Stimulated activated CD4-positive, alpha-beta T cell treated with anti-CD3 and anti-CD28 coated beads, Interleukin-15, amount 100 ng/mL, for 1 hour (primary cell): ENCODE measurements at places on chromosomes 2 and 18.

GRCh38 chr2:230714136-230714480, 1.5 kb downstream of the CAB39 start:
- DNase-seq, result no peak

- no peak for DNase-seq
Measured at GRCh38 chr2:68653538-68653982, 10.2 kb downstream of the PROKR1 start.

DNA sequence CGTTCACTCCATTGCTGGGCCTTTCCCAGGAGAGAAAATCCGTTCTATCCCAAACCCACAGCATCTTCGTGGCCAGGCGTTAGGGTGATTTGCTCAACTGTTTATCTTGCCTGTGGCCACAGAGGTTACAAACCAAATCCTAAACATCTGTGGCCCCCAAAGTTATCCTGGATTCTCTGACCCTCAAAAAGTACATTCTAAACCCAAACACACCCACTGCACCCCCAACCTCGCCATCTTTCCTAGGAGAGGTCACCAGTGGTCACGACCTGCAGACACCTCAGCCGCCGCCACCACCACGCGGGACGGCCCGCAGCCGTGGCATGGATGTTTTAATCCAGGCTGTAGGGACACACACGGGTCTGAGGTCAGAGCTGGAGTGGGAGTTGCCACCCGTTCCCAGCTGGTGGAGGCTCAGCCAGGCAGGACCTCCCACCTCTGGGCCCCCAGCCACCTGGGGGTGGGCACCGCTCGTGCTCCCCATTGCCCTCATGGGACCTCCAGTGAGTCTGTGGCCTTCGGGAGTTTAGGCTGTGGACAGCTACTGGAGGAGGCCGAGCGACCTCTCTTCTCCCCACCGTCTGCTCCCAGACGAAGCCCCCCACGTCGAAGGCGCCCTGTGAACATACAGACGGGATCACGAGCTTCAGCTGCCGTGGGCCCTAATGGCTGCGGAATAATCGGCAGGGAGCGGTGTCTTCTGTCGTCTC, 72.0 kb downstream of the KCNG2 start:
- DNase-seq, result no peak

DNA sequence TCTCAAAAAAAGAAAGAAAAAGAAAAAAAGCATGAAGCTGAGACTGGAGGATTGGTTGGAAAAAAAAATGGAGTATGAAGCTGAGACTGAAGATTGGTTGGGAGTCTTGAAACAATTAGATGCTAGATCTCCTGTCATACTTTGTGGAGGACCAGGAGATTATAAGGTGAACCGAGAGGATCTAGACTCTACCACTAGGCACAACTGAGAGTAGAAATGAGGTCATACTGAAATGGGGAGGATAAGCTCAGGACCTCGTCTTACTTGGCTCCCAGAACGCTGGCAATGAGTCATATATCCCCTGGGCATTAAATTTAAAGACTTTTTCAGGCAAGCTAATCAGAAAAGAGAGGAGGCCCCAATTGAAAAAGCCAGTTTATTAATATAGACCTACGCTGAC, 3.3 kb upstream of the ORC2 start:
- no peak for DNase-seq

DNA sequence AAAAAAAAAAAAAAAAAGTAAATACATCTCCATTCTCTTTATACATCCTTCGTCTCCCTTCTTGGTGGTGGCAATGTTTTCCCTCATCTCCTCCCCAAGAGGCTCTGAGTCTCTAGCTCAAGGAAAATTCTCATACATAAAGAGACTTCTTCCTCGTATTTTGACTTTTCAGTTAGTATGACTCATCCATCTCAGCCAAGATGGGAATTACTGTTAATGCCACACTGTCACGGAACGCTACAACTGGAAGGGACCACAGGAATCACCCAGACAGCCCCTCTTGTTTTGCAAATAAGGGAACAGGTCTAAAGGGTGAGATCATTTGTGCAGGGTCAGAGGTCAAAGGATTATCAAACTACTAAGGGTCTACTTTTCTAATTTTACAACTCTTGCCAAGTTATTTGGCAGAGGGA, 19.5 kb downstream of the NFE2L2 start:
- DNase-seq, result no peak

DNA sequence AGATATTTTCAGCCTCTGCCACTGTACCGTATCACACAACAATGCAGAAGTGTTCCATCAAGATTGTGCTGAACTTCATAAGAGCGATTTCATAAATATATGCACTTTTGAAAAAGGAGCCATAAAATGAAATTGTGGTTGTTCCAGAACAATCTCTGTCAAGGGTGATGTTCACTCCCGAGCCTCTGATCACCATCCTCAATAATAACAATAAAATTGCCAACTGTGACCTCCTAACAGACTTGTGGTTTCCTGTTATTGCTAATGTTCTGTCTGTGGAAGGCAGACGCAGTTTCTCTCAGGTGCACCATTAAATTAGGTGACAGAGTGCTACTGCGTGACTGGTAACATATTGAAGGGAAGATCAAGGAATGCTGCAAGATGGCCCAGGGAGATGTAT, 383.7 kb downstream of the SOCS6 start:
- DNase-seq, result no peak

GRCh38 chr2:231222318-231223000, 24.0 kb downstream of the ARMC9 start:
- no peak for DNase-seq

- no peak for DNase-seq
Measured at GRCh38 chr2:68088940-68089339, 26.1 kb upstream of the C1D start.

DNA sequence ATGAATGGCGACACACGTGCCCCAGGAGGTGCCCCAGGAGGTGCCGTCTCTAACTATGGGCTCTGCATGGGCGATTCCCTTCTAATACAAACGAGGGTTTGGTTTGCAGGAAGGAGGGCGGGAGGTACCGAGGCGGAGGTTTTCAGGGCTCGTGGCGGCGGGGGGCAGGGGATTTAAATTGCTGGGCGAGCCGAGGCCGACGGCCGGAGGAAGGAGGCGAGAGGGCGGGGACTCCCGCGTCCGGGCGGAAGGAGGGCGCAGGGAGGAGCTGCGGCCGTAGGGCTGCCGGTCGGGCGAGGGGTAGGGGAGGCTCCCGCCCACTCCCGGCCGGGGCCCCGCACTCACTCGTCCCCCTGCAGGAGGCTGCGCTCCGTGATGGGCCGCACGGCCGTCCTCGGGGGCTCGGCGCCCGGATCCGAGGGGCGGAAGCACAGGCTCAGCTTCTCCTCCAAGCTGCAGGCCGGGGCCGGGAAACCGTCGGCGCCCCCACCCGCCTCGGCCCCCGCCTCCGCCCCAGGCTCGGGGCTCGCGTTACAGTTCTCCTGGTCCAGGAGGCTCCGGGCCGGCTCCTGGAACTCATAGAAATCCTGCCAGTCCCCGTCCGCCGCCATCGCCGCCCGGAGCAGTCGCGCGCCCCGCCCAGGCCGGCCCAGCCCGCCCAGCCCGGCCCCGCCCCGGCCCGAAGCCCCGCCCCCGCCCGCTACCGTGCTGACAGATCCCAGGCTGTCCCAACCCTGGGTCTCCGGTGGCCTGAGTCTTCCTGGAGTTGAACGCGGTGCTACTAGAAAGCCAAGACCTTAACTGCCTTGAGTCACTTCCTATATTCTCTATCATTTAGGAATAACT, at the start of gene FEZ2:
Gene FEZ2, minus strand, starts transcription at position 637 of the 846 bp plus-strand sequence. Its CDS starts 26 bp downstream, at position 611.
- DNase-seq, result peak; percentile 17

DNA sequence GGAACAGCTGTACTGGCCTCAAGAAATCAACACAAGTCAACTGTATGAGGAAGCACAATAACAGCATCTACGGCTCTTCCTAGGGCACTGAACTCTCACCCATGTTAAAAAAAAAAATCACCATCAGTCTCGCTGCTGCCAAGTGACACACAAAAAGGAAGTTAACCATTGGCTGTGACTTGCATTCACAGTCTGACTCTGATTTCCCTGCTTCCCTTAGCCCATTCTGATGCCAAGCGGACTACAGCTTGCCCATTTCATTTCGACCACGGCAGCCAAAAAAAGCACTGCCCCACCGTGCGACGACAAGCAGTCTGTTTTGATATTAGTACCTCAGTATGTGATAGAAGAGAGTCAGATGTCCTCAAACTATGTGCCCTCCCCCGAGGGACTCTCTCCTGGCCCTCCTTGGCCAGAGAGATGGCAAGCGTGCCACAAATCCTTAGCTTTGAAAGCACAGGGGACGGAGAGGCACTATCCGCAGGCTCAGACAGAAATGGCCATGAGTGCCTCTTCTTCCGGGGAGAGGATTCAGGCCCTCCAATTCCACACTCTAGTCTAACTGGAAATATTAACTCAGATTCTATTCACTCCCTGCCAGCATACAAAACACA, 250.0 kb downstream of the TCF4 start:
- no peak for DNase-seq

- no peak for DNase-seq
Measured at GRCh38 chr2:3789256-3789655, 85.9 kb downstream of the DCDC2C start.

DNA sequence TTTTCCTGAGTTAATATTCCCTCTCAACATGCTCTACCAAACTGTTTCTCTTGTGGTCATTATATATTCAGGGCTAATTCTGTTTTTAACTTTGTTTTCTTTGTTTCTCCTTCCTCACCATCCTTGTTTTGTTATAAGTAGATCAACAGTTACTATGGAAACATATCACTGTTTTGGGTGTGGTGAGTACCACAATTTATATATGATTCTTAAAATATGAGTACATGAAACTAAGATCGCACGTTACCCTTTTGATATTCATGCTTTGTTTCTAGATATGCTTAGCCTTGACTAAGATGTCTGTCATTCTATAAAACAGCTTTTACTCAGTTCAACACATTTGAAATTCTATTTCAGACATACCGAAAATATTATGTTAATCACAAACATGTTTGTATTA, 232.3 kb upstream of the ITGA4 start:
- no peak for DNase-seq

GRCh38 chr18:79019881-79020280, 40.3 kb downstream of the SALL3 start:
- no peak for DNase-seq

- no peak for DNase-seq
Measured at GRCh38 chr18:79657342-79657996, 22.1 kb upstream of the CTDP1 start.

DNA sequence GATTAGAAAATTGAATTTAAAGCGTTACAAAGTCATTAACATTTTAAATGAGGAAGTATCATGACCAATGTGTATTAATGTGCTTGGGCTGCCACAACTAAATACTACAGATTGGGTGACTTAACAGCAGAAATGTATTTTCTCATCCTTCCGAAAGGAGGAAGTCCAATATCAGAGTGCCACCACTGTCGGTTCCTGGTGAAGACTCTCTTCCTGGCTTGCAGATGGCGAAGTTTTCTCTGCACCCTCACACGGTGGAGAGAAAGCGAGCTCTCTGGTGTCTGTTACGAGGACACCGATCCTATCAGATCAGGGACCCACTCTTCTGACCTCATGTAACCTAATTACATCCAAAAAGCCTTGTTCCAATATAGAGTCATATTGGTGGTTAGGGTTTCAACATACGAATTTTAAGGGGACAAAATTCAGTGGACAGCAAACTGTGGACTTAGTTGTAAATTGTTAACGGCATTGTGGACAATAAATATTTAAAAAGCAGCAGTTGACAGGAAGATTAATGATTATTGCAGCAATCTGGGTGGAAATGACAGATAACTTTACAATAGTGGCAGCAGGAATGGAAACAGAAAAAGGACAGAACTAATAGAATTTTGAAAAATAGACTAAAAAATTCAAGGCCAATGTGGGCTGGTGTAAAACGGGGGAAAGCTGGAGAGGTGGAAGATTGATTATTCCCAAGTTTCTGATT, 35.1 kb upstream of the CYRIA start:
- no peak for DNase-seq

GRCh38 chr2:240401308-240401707, 34.2 kb upstream of the GPC1 start:
- DNase-seq, result no peak

GRCh38 chr18:62617793-62618591, 95.2 kb downstream of the ZCCHC2 start:
- no peak for DNase-seq

DNA sequence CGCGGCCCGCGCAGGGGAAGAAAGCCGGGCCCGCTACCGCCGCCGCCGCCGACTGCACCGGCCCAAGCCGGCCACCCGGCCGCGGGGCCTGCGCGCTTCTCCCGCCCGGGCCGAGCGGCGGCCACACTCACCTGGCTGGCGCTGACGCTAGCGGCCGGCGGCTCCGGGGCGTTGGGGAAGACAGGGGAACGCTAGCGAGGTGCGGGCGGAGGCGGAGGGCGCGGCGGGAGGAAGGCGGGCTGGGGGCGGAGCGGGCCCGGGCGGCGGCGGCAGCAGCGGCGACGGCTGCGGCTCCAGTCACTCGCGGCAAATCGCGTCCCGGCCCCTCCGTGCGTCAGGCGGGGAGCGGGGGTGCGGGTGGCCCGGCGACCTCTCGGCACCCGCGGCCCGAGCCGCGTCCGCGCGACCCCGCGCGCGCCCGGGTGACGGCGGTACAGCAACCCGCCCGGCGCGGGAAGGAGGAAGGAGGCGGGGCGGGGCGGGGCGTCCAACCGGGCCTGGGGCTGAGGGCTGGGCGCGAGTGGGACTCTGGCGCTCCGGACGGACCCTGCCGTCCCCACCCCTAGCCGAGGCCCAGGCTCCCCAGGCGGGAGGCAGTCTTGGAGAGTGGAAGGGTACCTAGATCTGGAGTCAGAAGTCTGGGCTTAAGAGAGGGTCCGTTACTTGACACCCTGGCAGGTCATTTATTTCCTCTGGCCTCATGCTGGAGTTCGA, at the start of gene SESTD1:
Gene SESTD1, minus strand, starts transcription at position 465 of the 714 bp plus-strand sequence. CDS start 72,991 bp downstream, outside the sequence.
- DNase-seq, result peak; percentile 44

- no peak for DNase-seq
Measured at GRCh38 chr2:217338306-217338916, 478.5 kb upstream of the TNP1 start.

DNA sequence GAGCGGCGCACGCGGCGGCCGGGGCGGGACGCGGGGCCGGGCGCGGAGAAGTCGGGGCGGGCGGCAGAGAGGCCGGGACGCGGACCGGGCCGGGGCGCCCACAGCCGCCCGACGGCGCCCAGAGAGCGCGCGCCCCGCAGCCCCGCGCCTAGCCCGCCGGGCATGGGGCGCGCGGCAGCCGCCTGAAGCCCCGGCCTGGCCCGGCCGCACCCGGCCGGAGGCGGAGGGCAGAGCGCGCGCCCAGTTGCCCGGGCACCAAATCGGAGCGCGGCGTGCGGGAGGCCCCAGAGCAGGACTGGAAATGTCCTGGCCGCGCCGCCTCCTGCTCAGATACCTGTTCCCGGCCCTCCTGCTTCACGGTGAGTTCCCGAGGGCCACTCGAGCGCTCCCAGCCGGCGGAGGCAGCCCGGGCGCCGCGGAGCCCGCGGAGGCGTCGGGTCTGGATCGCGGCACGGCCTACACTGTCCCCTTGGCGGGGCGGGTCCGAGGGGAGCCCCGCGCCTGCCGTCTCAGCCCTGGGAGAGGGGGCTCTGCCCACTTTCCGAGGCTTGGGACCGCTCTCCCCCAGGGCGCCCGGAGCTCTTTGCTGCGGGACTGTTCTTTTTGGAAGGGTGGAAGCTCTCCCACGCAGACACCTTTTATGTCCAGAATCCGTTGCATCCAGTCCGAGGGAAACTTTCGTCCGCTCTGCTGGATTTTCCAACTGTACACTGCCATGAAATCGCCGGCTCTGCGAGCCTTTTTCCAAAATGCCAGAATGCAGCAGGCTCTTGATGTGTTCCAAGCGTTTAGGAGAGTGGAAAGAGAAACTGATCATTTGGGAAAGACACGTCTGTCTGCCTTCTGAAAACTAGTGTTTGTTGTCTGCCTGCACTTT, 484 bp downstream of the APCDD1 start:
- no peak for DNase-seq

GRCh38 chr2:163644238-163644637, 91.6 kb downstream of the FIGN start:
- DNase-seq, result no peak

GRCh38 chr2:101733257-101733993, 35.9 kb downstream of the MAP4K4 start:
- DNase-seq, result no peak

- no peak for DNase-seq
Measured at GRCh38 chr2:190999949-191000665, 13.9 kb downstream of the STAT1 start.
